NCI-H187 (cell line): ENCODE measurements at places on chromosomes 1 and 21.

- DNase-seq: no peak
Observed at GRCh38 chr1:219076326-219076937, 97.2 kb upstream of the LYPLAL1 start.

DNA sequence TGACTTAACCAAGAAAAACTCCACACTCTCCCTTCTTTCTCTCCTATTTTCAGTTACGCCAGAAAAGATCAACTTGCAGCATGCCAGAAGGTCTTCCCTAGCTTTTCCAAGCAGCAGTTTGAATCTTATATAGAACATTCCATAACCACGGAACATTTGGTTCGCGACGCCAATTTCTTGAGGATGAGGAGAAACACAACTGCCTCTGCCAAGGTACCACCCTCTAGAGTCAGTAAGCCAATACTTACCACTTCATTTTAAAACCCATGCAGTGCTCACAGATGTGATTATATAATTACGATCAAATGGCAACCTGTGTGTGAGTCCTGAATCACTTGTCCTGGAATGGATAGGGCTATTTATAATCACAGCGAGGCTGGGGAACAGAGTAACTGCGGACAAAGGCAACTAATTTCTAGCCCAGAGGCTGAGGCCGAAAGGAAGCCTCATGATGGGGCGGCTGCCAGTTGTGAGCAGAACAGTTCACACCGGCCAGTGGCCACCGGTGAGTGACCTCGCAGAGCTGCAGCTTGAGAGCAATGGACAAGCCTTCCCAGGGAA, 43.2 kb upstream of the BACE2 start:
- DNase-seq: no peak

- DNase-seq: peak; percentile 56
Observed at GRCh38 chr1:6440198-6441126, 15.9 kb downstream of the ESPN start.

- no peak for DNase-seq
Observed at GRCh38 chr1:76262601-76263000, 188.1 kb downstream of the ST6GALNAC3 start.

GRCh38 chr1:47772281-47772680, 224.9 kb downstream of the TRABD2B start:
- DNase-seq: no peak
